ENCODE measurements at places on chromosomes 16 and 17.

GRCh38 chr16:55369151-55369550, 45.1 kb downstream of the IRX6 start:
- no peak for DNase-seq

- DNase-seq, result no peak
Observed at GRCh38 chr17:72338847-72339790, 218.3 kb downstream of the SOX9 start.

DNA sequence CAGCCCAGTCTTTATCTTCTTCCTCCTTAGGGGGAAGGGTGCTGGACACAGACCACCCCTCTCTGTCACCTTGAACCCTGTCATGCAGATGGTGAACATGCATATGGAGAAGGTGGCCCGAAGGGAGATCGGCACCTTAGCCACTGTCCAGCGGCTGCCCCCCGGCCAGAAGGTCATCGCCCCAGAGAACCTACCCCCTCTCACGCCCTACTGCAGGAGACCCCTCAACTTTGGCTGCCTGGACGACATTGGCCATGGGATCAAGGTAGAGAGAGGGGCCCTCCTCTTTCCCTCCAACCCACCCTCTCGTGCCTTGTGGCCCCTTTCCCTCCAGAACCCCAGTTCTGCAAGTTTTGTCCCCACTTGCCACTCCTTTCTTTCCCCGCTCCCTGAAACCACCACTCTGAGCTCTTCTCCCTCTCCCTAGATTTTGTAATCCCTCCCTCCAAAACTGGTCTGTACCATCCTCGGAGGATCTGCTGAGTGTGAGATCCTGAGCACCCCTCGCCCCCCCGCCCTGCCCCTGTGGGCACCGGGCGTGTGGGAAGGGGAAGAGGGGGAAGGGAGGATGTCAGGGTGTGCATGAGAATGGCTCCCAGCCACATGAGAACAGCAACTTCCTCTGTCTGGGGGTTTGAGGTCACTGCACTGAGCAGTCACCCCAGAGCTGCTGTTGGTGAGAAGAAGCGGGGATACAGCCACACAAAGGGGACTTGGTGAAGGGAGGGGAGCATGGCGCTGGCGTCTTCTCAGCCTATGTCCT, 7.3 kb downstream of the ABI3 start:
- DNase-seq, result no peak

DNA sequence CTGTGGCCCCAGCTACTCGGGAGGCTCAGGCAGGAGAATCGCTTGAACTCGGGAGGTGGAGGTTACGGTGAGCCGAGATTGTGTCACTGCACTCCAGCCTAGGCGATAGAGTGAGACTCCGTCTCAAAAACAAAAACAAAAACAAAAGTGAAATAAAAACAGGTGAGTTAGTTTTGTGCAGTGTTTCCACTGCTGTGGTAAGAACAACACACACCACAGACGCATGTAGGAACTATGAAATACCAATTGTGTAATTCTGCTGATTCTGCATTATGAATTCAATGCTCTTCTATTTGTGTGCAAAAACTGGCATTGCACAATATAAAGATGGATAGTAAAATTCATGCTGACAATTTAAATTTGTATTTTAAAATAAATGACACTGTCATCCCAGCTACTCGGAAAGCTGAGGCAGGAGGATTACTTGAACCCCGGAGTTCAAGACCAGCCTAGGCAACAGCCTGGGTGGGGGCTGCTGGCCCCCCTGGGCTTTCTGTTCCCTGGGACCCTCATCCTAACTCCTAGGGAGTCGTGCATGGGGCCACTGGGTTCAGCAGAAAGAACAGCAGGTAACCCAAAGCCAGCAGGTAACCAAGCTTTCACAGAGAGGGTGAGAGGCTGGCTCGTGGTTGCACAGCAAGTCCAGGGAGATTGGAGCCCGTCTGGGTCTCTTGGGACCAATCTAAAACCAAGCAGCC, 10.6 kb upstream of the RHBDF2 start:
- DNase-seq, result no peak

DNA sequence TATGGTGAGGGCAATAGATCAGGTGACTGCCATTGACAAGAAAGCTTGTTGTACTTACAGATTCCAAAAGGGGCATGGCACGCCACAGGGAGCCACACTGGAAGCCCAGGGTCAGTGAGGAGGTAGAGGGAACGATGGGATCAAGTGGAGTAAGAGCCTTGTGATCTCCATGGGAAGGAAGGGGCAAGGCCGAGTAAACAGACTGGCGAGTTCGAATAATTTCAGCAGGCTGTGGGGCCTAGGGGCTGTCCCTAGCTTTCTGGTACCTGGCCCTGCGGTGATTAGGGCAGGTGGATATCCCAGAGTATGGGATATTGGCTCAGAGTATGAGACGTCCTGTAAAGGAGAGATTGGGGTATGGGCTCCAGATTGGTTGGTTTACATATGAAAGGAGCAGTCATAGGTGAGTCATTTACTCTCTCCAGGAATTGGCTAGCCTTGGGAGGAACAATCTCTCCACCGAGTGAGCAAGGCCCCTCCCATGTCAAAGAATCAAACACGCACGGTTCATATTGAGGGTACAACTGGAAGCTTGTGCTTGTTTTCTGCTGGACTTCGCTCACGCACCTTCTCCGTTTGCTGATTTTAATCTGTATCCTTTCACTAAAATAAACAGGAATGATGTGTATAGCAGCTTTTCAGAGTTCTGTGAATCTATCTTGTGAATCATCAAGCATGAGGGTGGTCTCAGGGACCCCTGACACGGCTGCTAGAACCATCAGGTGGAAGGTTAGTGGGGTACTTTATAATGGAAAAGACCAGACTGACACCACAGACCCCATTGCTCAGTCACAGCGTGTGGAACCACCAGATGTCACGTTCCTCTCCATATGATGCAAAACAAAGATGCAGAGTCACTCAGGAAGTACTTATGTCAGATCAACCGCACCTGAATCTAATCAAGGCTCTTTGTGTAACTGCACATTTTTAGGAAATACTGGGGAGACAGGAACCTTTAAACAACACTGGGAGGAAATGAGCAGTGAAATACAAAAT, 27.9 kb downstream of the GABARAPL2 start:
- no peak for DNase-seq

- no peak for DNase-seq
Observed at GRCh38 chr16:2089706-2090480, 42.1 kb downstream of the TSC2 start.

DNA sequence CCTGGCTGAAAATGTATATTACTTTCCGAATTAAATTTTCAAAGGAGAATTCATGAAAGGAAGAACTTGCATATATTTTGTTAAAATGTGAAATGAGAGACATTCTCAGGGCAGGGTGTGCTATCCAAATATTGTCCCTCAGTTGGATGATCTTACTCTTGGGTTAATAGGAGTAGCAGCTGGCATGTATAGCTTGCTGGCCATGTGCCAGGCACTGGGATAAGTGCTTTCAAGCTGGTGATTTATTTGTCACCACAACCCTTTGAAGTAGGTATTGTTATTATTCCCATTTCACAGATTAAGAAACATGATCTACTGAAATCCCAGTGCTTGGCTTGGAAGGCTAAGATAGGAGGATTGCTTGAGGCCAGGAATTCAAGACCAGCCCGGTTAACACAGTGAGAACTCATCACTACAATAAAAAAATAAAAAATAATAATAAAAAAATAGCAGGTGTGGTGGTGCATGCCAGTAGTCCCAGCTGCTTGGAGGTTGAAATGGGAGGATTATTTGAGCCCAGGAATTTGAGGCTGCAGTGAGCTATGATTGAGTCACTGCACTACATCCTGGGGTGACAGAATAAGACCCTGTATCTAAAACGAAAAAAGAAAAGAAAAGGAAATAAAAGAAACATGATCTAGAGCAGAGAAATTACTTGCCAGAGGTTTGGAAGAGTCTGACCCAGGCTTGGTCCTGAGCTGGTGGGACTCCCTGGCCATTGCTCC, 11.6 kb upstream of the MPHOSPH6 start:
- DNase-seq, result no peak

DNA sequence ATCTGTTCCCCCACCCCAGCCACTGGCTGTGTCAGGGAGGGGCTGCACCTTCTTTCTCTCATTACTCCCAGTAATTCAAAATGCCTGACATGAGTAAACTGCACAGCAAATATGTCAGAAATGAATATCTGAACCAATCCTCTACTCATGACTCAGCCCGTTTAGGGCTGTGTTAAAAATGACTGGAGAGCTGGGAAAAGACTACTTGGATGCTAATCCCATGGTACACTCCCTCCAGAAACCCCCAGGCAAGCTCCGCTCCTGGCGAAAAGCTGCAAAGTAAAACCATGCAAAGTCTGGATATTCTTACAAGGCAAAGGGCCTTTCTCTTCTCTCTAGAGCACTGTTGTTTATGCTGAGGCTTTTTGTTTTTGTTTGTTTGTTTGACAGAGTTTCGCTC, 448.1 kb upstream of the DYNLRB2 start:
- DNase-seq, result no peak

DNA sequence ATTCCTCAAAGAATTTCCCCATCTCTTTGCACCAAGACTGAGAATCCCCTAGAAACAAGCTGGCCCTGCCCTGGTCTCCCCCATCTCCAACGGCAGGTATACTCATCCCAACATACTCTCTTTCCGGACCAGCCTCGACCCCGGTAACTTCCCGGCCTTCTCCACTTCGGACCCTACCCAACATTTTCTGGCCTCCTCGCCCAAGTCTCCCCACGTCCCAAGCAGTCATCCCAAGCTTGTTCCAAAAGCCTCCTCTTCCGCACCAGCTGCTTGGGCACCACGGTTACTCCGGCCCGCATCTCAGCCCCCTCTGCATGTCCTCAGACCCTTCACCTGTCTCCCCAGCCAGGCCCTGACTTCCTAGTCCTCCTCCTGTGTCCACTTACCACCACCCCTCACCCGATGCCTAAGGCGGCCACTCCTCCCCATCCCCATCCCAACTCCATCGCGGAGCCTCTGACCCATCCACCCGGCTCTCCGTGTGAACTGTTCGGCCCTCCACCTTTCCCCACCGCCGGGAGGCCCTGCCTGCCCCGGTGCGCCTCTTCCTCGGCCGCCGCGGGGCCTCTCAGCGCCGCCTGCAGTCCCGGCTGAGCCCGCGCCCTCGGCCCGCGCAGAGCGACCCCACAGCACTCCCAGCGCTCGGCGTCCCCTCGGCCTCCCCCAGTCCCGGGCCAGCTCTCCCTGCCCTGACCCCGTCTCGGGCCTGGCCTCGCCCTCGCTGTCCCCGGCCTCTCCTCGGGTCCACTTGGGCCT, 994 bp downstream of the PITPNA start:
- DNase-seq, result no peak

DNA sequence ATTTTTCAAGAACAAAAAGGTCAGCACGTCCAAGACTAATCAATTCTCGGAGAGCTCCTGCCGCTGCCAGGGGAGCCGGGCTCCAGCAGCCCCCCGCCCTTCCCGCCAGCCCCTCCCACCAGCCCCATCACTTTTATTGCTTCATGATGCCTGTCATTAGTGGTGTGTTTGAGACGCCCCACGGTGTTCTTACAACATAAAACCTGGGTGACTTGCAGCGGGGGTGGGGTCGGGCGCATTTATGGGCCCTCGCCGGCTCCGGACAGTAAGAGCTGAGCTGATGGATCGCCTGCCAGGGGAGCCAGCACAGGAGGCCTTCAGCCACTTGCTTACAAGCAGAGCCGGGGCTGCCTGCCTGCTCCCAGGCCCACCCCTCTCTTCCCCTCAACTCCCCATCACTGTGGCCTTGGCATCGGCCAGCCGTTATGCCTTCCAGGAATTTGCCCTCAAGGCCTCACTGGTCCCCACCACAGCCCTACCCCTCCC, 82.9 kb upstream of the CBX4 start:
- DNase-seq, result no peak

- no peak for DNase-seq
Observed at GRCh38 chr16:50774960-50775359, 33.1 kb downstream of the CYLD start.

DNA sequence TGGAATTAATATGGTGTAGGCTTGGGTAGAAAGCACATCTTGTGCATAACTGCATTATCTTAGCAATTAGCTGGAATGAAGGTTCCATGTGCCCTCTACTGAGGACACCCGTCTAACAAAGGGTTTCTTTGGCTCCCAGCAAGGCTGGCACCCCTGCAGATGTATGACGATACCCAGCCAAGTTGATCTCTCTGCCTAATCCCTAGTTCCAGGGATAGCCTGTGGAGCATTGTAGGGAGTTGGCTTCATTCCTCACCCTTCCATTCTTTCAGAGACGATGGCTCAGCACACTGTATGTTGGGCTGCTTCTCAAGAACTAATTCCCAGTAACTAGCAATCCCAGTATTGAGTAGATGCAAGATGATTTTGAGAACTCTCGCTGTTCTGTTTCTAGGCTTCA, 182.5 kb downstream of the SNX29 start:
- no peak for DNase-seq

DNA sequence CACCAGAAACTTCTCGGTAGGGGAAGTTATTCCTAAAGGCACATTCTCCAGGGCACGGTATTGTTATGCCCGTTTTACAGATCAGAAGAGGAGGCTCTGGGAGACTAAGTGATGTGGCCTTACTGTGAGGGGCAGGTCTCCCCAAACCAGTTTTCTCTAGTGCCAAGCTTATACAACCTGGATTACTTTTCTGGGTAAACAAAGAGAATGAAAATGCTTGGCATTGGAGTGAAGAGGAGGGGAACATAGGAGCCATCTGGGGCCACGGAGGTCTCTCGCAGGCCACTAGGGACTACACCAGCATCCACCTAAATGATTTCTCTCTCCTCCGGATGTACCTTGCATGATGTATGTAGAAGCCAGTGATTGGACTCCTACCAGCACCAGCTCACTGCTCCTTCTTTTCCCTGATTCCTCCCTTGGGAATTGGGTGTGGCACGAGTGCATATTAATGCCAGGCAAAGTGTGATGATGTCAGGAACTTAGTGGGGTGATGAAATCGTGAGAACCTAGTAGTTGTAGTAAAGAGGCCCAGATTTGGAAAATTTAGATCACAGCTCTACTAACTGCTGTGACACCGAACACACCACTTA, 674 bp downstream of the TOM1L1 start:
- DNase-seq, result no peak

DNA sequence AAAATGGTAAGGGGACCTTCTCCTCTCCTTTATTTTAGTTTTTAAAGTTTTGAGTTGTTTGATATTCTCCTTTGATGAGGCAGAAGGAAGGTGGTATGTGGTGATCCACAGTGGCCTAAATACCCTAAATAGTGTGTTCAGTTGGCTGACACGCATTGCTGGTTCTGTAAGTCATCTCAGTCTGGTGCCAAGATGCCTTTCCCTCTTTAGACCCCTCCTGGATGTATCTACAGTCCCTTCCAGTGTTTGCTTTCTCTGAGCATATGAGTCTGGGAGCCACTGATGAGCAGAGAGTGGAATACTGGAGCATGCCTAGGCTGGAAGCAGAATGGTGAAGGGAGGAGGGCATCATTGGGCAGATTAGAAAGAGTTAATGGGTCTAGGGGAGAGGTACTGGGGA, 64.5 kb downstream of the NEUROD2 start:
- DNase-seq, result no peak

Measured in stimulated activated CD4-positive, alpha-beta T cell treated with anti-CD3 and anti-CD28 coated beads, Interleukin-1b, Interleukin-23, amount 100 ng/mL, for 1 hour (primary cell).